ENCODE measurements at places on chromosomes 6 and 20.

GRCh38 chr6:164068527-164068926 is 654.0 kb downstream of the QKI start:
- DNase-seq, result no peak

GRCh38 chr6:15426901-15427300 is 181.0 kb downstream of the JARID2 start:
- DNase-seq, result no peak

- DNase-seq, result no peak
Observed at GRCh38 chr6:128335963-128336362, 184.4 kb downstream of the PTPRK start.

- DNase-seq, result no peak
Observed at GRCh38 chr6:6357032-6357431, 36.6 kb upstream of the F13A1 start.

GRCh38 chr6:7723041-7723447 is 2.9 kb upstream of the BMP6 start:
- DNase-seq, result peak; percentile 38

DNA sequence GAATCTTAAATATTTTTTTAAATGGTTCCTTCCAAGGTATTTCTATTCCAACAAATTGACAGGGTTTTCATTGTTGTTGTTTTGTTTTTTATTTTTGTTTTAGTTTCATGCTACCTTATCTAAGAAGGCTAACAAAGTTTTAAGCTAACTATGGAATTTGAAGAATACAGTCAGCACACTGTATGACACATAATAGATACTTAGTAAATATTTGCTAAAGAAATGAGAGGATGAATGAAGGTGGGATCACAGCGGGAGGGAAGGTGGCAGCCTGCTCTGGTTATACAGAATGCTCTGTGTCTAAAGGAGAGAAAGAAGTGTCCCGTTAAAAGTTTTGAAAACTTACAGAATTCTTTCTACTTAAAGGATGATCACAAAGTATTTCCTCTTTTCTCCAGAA is 43.7 kb upstream of the DST start:
- no peak for DNase-seq

- DNase-seq, result no peak
Observed at GRCh38 chr20:61014491-61014890, 237.6 kb upstream of the CDH4 start.

DNA sequence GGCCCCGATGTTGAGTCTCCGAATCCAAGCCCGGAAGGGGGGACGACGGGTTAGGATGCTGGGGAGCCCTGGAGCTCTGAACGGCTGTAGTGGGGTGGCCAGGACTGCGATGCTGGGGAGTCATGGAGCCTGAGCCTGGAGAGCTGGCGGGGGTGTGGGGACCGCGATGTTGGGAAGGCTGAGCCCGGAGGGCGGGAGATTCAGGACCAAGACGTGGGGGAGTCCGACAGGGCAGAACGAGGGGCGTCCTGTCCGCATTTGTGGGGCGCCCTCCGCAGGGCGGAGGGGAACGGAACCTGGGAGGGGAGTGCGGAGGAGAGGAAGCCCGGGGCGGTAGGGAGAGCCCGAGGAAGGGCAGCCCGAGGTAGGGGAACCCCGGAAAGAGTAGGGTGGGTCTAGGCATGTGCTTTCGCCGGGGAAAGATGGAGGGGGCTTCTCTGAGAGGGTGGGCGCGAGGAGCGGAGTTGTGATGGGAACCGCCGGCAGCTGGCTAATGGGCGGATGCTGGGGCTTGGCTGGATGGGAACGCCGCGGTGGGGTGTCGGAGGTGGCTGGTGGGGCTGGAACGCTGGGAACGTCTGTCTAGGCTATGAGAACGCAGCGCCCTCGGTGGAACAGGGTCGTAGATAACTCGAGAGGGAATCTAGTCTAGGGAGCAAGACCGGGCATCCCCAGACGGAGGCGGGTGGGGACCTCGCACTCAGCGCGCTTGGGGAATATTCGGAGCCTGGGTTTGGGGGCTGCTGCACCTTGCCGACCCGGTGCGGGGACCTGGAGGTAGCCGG is 684 bp downstream of the PAQR8 start:
- DNase-seq, result peak; percentile 12

DNA sequence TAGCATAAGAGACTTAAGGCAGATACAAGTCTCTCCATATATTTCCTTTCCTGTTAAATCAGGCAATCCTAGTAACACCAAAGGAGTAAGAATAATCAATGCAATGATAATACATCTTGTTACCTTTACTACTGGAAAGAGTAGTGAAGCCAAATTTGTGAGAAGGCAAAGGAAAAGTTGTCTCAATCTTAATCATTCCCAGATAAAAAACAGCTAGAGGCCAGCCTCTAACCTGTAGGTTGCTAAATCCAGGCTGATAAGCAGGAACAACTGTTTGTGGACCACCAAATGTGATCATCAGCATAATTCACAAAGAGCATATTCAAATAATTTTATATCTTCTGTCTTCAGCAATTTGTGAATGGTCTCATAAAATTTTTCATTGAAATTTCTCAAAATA is 189.2 kb upstream of the ADGRB3 start:
- DNase-seq, result no peak

- DNase-seq, result no peak
Observed at GRCh38 chr20:48025661-48026060, 240.4 kb upstream of the SULF2 start.

DNA sequence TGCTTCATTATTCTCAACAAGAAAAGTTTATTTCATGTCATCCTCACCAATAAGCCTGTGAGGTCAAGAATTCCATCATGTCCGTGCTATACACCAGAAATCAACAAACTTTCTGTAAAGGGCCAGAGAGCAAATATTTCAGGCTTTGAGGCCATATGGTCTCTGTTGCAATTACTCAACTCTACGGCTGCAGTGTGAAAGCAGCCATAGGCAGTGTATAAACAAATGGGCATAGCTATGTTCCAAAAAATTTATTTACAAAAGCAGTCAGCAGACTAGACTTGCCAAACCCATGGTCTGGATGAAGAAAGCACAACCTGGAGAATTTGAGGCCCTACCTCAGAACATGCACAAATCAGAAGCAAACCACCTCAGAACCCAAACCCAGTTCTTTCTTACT is 118.5 kb downstream of the PCSK2 start:
- DNase-seq, result no peak

GRCh38 chr6:101668496-101669030 is 275.1 kb downstream of the GRIK2 start:
- DNase-seq, result no peak

DNA sequence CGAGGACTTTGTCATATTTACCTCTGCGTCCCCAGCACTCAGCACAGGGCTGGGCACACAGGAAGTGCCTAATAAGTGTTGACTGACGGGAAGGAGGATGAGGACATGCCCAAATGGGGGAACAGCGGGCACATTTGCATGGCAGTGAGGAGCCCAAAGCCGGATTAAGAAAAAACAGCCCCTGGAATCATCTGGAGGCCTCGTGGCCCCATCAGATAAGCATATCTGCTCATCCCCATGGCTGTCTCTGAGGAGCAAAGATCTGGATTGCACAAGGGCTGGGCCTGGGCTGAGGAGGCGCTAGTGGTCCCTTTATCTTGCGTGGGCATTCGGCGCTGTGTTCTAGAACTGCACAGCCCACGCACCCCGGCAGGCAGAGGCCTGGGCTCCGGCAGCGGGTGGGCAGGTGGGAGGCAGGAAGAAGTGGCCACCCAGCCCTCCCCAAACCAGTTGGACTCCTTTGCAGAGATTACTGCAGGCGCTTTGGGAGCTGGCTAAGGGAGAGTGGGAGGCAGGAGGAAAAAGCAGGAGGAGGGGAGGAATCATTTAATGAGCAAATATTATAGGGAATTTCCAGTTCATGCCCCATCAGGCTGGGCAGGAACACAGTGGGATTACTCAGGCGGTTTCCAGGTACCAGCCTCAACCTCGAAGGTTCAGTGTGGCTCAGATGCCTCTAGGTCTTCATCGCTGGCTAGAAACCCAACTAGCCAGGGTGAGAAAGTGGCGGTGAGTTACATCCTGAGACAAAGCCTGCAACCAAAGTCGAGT is 108.1 kb downstream of the CEBPB start:
- DNase-seq, result no peak

DNA sequence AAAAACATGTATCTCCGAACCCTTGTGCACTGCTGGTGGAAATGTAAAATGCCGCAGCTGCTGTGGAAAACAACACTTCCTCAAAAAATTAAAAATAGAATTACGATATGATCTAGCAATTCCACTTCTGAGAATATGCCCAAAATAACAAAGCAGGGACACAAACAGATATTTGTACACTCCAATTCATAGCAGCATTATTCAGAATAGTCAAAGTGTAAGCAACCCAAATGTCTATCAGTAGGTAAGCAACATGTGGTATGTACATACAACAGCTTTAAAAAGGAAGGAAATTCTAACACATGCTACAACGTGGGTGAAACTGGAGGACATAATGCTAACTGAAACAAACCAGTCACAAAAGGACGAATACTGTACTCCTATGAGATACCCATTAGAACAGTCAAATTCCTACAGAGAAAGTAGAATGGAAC is 5.7 kb upstream of the RAB5IF start:
- DNase-seq, result no peak

GRCh38 chr20:64076061-64076997 is 3.0 kb downstream of the RGS19 start:
- DNase-seq, result no peak

DNA sequence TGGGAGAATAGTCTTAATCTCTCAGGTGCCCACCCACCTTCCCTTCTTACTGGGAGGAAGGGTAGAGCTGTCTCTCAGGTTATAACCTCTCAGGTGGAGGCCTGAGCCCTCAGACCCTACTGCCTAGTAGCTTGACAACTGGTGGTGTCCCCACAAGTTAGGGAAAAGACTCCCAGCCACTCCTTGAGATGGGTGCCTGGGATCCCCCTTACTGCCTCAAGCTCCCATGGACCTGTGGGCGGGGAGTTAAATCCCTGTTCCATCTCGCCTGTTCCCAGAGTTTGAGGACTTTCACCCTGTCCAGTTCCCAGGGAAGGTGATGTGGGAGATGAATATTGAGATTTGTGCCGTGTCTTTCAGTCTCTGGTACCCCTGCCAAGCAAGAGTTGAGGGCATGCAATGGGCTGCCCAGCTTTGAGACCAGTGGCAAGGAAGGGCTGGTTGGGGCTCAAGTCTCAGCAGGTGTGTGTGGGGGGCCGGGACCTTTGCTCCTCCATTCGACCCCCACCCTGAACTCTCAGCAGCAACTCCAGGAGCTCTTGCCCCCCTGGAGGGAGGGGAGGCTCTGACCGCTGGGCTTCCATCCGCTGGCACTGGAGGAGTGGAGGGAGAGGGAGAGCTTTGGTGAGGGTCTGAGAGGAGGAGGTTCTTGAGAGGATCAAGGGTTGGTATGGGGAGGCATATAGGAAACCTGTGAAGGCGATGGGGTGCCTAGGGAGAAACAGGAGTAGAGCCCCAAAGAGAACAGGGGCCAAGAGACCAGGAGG is 1.1 kb upstream of the PBX2 start:
- no peak for DNase-seq

GRCh38 chr6:79602859-79603258 is 28.3 kb upstream of the SH3BGRL2 start:
- no peak for DNase-seq

DNA sequence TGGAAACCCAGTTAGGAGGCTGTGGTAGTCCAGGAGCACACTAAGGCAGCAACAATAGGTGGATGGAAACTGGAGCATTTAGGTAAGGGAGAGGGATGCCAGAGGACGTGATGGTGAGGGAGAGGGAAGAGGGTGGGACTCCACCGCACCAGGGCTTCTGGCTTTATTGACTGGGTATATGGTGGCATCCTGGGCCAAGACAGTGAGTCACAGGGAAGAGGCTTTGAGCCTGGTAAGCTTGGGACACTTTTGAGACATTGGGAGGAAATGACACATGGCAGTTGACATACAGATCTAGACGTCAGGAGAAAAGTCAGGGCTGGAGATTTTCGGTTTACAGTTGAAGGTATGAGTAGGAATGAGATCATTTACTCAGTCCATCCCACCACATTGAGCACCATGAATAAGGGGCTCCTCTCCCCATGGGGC is 14.9 kb downstream of the NT5E start:
- no peak for DNase-seq

GRCh38 chr20:62900052-62900691 is 26.1 kb downstream of the DIDO1 start:
- peak; percentile 64 for DNase-seq

DNA sequence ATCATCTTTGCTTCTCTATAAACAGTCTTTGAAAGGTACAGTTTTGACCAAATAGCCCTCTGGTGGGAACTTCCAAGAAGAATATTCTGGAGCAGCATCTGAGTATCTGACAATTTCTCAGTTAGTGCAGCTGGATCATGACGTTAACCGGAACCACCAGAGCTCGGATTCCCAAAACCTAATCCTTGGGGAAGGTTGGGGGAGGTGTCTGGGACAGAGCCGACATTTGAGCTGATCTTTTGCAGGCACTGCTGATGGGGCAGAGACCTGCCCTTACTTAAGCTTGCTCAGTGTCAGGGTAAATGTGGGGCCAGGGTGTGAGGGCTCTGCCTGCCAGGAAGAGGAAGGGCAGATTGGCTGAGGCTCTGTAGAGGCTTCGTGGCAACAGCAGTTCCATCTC is 416.6 kb downstream of the DHX35 start:
- DNase-seq, result no peak

- DNase-seq, result no peak
Observed at GRCh38 chr20:43981540-43981939, 66.9 kb downstream of the TOX2 start.

- no peak for DNase-seq
Observed at GRCh38 chr6:42742116-42742894, 3.6 kb downstream of the TBCC start.

DNA sequence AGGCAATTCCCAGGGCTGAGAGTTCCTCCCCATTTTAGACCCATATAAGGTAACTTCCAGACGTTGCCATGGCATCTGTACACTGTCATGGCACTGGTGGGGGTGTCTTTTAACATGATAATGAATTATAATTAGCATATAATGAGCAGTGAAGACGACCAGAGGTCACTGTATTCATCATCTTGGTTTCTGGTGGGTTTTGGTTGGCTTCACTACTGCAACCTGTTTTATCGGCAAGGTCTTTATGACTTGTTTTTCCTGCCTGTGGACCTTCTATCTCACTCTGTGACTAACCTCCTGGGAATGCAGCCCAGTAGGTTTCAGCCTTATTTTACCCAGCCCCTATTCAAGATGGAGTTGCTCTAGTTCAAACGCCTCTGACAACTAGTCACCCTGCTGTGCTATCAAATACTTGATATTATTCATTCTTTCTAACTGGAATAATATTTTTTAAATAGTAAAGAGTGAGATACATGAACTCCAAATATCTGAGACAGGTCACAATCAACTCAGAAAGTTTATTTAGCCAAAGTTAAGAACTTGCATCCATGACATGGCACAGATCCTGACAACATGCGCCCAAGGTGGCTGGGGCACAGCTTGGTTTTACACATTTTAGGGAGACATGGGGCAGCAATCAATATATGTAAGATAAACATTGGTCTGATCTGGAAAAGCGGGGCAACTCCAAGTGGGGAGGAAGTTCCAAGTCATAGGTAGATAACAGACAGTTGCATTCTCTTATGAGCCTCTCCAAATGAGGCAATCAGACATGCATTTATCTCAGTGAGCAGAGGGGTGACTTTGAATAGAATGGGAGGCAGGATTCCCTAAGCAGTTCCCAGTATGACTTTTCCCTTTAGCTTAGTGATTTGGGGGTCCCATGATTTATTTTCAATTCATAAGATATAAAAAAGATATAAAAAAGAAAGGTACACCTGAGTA is 1.2 kb upstream of the UFL1 start:
- no peak for DNase-seq

Measured in activated CD4-positive, alpha-beta T cell treated with anti-CD3 and anti-CD28 coated beads, Interleukin-2, amount 50 U/mL, for 24 hours (primary cell).